Glomerular endothelial cell (primary cell): ENCODE measurements at places on chromosomes 5 and 9.

DNA sequence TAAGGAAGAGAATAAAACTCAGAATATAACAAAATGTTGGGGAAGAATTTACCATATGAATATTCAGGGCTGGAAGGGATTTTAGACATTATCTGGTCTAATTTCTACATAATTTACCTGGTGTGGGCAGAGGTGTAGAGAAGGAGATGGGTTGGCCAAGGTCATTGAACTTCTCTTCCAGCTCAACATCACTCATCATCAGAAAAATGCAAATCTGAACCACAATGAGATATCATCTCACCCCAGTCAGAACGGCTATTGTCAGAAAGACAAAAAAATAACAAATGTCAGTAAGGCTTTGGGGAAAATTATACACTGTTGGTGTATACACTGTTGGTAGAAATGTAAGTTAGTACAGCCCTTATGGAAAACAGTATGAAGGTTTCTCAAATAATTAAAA, 121.7 kb downstream of the PTTG1 start:
- no peak for DNase-seq

DNA sequence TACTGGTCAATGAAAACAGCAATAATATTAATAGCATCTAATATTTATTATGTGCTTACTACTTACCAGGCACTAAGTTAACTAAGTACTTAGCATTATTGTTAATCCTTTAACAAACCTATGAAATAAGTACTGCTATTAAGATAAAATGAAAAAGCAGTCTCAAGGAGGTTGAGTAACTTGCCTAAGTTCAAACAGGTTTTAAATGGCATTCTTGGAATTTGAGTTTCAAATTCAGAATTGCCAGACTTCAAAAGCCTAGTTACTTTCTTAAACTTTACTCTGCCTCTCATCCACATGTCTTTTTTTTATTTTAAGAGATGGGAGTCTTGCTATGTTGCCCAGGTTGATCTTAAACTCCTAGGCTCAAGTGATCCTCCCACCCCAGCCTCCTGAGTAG, 16.0 kb downstream of the LEAP2 start:
- DNase-seq, result no peak

GRCh38 chr5:128350705-128351104, 187.3 kb downstream of the FBN2 start:
- no peak for DNase-seq

GRCh38 chr5:141783947-141784296, 94.3 kb downstream of the PCDH1 start:
- no peak for DNase-seq

DNA sequence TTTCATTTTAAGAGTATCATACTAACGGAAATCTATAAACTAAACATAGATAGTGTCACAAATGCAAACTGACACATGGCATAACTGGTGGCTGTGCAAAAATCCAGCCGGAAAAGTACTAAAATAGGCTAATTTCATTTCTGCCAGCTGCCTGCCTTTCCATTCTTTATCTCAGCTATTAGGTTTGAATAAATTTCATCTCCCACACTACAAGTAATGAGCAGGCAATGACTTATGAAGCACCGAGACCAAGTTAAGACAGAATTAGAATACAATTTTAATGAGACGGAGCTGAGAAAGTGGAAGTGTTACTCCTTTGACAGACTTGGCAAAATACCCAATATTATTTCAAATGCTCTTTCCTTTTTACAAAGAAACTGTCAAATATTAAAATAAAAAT, 258.8 kb upstream of the ZNF608 start:
- DNase-seq, result no peak
